ENCODE measurements at places on chromosomes 11 and 22. TPM values are rescaled to one million over a fixed set of nuclear protein-coding genes. Genes with fewer than 3 reads are reported as not detected.
A peak's percentile ranks its signal among the peaks of the same experiment; 100 is the strongest.

- DNase-seq, result no peak
These were observed 383 bp upstream of the TMEM223 start for GRCh38 chr11:62792202-62792575.

GRCh38 chr11:1487851-1488574, 1.4 kb upstream of the MOB2 start:
- no peak for DNase-seq

DNA sequence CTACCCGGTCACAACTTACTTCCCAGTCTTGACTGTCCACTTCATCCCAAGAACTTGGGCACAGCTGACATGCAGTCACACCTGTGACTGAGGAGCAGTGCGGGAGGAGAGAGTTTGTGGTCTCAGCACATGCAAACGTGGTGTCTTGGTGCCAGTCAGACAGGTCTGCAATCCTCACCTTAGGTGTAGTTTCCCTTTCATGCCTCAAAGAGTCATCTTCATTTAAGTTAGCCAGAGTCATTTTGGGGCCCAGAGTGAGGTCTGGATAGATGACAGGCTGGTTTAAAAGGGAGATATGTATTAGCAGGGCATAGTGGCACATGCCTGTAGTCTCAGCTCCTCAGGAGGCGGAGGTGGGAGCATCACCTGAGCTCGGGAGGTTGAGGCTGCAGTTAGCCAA, 108.5 kb upstream of the SORL1-AS1 start:
- DNase-seq, result no peak

DNA sequence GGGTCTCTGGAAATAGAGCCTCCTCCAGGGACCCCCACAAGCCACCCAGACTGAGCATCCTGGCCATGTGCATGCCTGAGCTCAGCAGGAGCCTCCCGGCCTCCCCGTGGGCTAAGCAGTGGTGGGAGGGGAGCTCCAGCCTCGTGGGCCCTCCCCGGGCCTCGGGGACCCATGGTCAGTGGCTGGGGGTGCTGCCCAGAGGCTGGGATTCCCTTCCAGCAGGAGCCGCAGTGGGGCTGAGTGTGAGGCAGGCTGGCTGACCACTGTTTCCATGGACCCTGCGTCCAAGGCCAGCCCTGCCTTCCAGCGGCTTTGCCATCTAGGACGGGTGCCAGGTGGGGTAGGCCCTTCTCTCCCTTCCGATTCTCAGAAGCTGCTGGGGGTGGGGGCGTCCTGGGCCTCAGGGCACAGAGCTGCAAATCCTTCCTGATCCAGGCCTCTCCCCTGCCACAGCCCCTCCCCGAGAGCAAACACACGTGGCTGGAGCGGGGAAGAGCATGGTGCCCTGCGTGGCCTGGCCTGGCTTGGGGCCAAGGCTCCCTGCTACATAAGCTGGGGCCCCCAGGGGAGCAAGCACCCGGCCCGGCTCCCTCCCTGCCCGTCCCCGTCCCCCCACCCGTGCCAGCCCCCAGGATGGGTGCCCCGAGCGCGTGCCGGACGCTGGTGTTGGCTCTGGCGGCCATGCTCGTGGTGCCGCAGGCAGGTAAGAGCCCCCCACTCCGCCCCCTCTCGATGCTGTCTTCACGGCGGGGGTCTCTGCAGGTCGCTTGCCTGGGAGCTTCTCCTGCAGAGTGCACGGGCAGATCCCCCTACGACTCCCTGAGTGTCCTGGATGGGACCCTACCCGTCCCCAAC, at the start of gene MUC5B:
MUC5B (plus strand) TSS at position 576 of the 855 bp plus-strand sequence; CDS start at position 634, 58 bp downstream.
- peak; percentile 43 for DNase-seq

BTBD10 gene
- polyA plus RNA-seq, result 7.8 TPM

DNA sequence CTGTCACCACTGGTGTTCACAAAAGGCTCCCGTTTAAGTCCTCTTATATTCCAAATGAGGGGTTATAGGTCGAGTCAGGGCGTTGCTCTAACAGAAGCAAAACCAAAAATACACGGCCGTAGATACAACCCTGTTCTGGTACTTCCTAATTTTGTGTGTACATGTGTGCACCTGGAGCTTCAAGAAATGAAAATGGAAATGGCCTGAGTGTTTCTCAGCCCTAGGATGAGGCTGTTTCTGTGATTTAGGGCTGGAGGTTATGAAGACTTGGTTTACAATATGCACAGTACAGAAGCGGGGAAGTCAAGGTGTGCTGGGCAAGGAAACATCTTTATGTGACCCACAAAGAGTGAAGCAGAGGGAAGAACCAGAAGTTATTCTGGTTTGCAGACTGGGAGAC, 110.4 kb upstream of the OR4B1 start:
- no peak for DNase-seq

GRCh38 chr11:75268626-75269366, 28.2 kb downstream of the TPBGL start:
- no peak for DNase-seq

DNA sequence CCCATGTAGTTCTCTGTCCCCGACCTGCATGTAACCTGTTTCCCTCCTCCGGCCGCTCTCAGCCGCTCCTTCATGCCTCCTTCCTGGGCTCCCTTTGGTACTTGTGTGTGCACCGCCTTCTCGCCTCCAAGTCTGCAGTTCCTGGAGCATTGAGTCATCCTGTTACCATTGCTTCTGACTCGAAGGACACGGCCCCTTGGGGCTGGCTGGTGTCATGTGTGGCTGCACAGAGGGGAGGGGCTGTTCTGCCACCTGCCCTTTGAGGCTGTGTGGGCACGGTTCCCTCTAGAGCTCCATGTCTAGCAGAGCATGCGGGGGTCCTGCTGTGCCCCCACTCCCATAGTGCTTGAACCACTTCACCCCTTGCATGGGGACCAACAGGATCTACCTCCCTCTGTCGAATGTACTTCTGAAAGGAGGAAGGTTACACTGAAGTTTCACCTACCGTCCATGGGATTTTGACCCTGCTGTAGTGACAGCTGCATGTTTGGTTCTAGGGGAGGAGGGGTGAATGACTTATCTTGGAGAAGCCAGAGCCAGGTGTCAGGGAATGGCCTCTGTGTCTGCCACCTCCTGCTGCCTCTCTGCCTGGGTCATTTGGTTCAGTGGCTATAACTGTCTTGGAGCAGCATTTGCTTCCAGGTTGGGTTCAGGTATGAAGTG, 39.6 kb downstream of the BCR start:
- DNase-seq, result no peak

DNA sequence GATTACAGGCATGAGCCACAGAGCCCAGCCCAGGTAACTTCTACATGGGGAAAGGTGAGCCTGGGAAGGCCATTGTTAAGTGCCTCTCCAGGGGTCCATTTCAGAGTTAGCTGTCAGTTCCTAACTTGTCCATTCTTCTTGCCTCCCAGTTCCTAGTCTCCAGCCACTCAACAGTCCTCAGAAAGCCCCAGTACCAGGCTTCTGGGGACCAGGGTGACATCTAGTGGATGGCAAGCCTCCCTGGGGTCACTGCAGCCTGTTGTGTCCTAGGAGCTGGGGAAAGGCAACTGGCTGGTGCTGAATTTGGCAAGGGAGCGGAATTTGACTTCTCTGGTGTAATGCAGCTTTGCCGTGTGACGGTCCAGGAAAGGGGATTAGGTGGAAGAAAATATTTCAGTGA, 2.1 kb downstream of the LGALS12 start:
- peak; percentile 54 for DNase-seq

DNA sequence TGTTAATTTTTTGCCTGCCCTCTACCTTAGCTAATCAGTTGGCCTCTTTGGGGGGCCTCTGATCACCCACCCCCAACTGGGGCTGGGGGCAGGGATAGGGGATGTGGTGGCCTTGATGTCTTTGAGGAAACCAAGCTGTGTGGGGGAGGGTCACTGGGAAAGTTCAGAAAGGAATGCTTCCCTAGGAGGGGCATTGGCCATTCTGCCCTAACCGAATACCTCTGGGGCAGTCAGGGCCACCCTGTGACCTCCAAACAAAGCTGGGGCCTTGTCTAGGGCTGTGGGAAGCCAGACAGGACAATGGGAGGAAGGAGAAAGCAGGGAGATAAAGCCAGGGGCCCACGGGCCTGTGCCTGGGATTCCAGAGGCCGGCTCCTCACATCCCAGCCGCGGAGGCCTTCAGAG, 97.5 kb downstream of the TSPAN18 start:
- peak; percentile 76 for DNase-seq

GRCh38 chr11:10742460-10743208, 8.4 kb upstream of the CTR9 start:
- no peak for DNase-seq

- no peak for DNase-seq
These were observed 112.6 kb downstream of the CADM1 start for GRCh38 chr11:115391598-115391997.

GRCh38 chr11:130636722-130637464, 188.4 kb downstream of the ADAMTS15 start:
- no peak for DNase-seq

DNA sequence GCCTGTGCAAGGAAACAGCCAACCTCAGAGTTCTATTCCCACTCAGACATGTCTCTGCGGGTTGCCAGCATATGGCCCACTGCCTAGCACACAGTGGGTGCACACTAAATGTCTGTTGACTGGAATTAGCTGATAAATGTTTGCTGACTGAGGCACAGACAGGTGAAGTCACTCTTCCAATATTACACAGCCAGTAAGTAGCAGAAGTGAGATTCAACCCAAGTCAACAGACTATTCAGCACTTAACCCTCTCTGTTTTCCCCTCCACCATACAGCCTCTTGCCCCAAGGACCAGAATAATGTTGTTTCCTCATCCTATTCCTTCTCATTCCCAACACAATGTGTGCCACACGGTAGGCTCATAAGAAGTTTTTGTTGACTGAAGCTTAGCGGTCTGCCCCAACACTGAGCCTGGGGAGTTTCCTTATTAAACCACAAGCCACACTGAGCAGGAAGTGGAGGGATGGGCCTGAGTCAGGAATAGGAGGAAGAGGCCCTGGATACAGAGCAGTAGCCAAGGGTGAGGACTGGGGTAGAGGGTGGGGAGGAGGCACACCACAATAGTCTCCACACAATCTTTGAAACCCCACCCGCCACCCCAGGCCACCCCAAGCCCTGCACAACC, 15.7 kb upstream of the IL10RA start:
- no peak for DNase-seq

- DNase-seq, result no peak
These were observed 165.9 kb upstream of the NECTIN1 start for GRCh38 chr11:119894916-119895315.

CBLIF gene
- polyA plus RNA-seq, result not detected

ROBO4 gene
- polyA plus RNA-seq, result not detected

- DNase-seq, result no peak
These were observed 13.2 kb downstream of the CARS1 start for GRCh38 chr11:3044004-3044403.

DNA sequence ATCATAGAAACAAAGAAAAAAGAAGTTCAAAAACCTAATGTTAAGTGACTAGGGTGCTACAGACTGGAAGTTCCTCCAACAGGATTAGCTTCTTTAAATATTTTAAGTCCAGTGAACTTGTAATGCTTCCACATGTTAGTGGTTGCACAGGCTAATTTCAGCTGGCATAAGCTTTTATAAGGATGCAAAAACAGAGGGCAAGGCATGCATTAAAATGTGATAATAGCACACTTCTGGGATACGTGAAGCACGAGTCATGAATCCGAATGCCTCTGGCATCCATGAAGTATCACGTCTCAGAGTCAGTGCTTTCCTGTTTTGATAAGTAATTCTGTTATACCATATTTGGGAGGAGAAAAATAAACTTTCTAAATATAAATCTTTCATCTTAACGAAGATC, 106.8 kb downstream of the DCDC1 start:
- no peak for DNase-seq

MMP13 gene
- polyA plus RNA-seq, result not detected

DNA sequence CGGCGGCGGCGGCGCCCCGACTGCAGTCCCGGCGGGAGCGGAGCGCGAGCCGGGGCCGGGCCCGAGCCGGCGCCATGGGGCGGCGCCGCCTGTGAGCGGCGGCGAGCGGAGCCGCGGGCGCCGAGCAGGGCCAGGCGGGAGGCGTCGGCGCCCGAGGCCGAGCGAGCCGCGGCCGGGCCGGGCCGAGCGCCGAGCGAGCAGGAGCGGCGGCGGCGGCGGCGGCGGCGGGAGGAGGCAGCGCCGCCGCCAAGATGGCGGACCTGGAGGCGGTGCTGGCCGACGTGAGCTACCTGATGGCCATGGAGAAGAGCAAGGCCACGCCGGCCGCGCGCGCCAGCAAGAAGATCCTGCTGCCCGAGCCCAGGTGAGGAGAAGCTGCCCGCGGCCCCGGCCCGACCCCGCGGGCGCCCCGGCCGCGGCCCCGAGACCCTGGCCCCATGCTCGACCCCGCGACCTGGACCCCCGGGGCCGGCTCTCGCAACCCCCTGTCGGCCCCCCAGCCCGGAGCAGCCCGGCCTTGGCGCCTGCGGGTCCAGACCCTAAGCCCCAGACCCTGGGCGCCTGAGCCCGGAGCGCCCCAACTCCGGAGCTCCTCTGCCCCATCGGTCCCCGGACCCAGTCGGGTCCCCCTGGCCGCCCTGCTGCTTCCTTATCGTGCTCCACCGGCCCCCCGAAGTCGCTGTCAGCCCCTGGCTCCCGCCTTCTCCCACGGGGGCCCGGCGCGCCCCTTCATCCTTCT, at the start of gene GRK2:
GRK2 (plus strand) TSS at position 25 of the 739 bp plus-strand sequence; CDS start at position 252, 227 bp downstream.
- no peak for DNase-seq

DNA sequence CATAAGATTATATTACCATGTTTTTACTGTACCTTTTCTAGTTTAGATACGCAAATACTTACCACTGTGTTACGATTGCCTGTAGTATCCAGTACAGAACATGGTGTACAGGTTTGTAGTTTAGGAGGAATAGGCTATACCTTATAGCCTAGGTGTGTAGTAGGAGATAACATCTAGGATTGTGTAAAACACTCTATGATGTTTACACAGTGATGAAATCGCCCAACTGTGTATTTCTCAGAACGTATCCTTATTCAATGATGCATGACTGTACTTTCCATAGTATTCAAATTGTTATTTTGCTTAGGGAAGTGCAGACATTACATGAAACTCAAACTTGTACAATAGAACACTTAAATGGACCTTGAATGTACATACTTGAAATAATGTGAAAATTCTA, 188.1 kb upstream of the PDGFD start:
- DNase-seq, result no peak

GCAT gene
- polyA plus RNA-seq, result 47.5 TPM

Measured in H1 (cell line).